Common myeloid progenitor, CD34-positive (primary cell): ENCODE measurements at places on chromosomes 11 and 22.

GRCh38 chr11:118289401-118289800, 15.1 kb upstream of the CD3E start:
- DNase-seq = no peak

- no peak for DNase-seq
These were observed 71.0 kb downstream of the PTPRJ start for GRCh38 chr11:48051217-48051830.

- peak; percentile 39 for DNase-seq
These were observed 650 bp upstream of the MAPK11 start for GRCh38 chr22:50270666-50271394.

DNA sequence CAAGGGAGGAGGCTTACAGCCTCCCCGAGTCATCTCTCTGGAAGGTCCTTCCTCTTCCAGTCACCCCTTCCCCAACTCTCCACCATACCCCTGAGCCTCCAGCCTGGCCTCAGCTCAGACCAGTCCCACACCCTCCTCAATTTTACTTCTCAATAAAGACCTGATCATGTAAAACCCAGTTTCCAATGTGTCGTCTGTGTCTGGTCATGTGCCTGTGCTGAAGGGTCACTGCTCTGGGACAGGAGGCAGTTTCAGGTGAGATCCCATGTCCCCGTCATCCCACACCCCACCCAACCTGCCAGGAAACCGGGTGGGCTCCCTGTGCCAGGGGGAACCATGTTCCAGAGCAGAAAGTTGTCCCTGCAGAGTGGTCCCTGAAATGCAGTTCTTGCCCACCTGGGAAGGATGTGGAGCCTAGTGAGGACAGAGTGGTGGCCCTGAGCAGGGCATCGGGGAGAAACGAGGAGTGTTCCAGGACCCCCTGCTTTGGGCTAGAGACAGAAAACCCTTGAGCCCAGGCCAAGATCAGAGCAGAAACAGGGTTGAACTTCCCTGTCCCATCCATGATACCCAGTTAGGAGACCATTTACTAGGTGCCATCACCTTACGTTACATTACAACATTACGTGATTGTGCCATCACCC, 19.4 kb downstream of the IGLL5 start:
- no peak for DNase-seq

- DNase-seq = peak; percentile 98
These were observed at the start of gene CFL1 for GRCh38 chr11:65857853-65858680. CFL1 (minus strand) TSS chr11:65858180; CDS start chr11:65858099, 81 bp downstream.

DNA sequence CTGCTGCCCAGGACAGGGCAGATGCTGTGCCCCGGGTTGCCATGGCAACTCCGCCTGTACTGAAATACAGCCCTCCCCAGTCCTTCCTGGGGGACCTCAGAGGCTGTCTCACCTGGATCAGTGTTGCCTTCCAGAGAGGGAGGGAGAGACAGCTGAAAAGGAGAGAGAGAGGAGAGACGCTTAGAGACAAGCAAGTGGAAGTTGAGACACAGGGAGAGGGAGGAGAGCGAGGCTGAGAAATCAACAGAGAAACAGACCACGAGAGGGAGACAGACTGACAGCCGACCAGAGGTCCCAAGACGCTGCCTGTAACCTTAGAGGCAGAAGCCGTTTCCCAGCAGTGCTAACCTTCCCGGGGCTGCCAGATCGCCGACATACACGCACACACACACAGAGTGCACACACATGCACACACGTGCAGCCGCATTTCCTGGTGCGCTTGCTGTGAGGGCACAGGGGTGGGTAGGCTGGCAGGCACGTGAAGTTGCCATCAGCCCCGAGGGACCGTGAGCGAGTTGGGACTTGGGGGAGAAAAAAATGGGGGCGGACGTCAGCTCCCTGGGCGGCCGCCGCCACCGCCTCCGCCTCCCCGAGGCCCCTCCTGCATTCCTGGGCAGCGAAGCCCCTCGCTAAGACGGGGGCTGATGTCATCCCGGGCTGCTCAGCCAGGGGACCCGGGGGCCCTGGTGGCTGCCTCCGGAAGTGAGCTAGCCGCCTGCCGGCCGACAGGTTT, 88.6 kb upstream of the CRYBB3 start:
- peak; percentile 83 for DNase-seq

- no peak for DNase-seq
These were observed 72.5 kb downstream of the FBLN1 start for GRCh38 chr22:45575173-45575572.

GRCh38 chr11:44601471-44602370, 36.3 kb downstream of the CD82 start:
- peak; percentile 37 for DNase-seq

- no peak for DNase-seq
These were observed 1.0 kb upstream of the GLB1L2 start for GRCh38 chr11:134330611-134331353.

GRCh38 chr11:116840224-116840745, 2.9 kb upstream of the APOA1 start:
- DNase-seq = peak; percentile 45

DNA sequence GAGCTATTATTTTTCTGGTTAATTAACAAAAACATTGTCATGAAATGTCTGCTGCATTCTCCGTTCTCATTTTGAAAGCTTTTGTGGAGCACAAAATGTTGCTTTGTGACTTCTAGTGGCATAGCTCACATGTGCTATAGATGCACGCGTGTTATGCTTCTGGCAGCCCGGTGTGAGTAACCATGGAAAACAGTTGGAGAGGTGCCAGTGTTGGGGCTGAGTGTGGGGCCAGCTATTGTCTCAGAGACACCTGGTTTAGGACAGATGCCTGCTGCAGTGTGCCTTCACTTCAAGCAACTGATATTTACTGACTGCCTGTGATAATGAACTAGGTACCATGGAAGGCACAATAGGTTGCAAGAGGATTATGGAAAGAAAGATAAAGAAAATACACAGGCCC, 760.6 kb downstream of the NTM start:
- DNase-seq = no peak

DNA sequence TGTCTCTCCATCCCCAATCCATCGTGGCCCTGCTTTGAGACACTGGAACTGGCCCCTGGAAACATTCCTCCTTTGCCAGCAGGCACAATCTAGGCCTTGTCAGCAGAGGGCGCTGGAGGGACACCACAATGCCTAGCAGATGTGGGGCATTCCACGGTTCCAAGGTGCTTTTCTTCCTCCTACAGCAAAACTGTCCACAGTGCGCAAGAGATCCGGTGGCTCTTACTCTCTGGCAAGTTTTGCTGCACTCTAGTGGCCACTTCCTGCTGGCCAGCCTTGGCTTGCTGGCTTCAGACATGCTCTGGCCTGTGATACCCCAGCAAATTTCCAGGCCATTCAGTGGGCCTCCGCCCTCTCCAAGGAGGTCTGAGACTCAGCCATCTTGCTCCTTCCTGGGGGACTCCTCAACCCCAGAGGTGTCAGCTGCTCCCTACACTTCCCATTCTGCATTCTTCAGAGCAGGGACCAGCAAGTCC, 17.1 kb upstream of the RBM4B start:
- DNase-seq = peak; percentile 93

DNA sequence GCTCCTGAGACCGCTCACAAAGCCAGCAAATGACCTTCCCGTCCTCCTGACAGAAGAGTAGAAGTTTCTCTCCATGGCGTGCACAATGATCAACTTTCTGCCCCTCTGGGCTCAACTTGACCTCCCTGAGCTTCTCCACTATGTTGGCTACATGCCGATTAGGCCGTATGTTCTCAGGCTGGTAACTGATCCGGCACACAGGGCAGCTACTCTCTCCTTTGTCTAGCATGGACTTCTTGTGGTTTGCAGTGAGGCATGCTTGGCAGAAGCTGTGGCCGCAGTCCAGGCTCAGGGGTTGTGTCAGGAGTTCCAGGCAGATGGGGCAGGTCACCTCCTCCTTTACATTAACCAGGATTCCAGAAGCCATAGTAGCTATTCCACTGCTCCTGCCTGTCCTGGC, 5.1 kb downstream of the TRIM5 start:
- no peak for DNase-seq

DNA sequence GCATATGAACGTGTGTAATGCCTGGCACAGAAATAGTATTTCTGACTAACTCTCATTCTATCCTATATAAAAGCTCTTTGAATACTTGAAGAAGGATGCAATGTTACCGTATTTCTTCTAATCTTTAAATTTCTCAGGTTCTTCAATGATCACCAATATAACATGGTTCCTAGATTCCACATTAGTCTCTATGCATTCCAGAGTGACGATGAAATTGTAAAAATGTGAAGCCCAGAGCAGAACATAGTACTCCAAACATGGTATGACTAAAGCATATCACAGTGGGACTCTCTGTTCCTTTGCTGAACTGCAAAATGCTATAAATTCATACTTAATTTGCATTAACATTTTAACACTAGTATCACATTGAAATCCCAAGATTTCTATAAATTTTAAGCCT, 877.6 kb upstream of the CHORDC1 start:
- DNase-seq = no peak

- DNase-seq = no peak
These were observed 4.5 kb downstream of the CD44 start for GRCh38 chr11:35143297-35144135.

DNA sequence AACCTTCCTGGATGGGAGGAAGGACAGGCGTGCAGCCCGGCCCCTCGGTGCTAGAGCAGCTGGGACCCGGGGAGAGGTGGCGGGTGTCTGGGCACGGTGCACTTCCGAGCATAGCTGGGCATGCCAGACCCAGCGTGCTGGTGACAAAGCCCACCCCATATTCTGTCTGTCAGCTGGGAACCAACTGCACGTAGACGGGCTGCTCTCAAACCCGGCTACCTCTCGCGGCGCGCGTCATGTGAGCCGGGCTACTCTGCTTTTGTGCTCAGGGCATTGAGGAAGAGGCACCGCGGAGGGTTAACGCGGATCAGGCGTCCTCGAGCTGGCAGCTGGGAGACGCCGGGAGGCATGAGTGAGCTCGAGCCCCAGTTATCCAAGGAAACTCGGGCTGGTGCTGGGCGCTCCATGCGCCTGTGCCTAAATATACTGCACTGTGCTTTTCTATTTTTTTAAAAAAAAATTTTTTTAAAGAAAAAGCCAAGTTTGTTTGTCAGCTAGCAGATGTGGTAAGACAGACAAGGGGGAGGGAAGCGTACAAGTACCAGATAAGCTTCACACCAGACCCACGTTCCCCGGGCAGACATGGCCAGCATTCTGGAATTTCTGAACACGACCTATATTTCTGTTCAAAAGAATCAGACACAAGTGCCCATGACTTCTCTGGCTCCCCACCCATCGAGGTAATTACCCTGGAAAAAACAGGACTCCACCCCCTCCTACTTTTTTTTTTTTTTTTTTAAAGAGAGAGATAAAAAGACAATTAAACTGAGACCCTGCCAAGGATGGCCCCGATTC, 425.6 kb downstream of the SHANK2 start:
- peak; percentile 31 for DNase-seq

- no peak for DNase-seq
These were observed 63.3 kb downstream of the ADAMTS15 start for GRCh38 chr11:130511765-130512164.

DNA sequence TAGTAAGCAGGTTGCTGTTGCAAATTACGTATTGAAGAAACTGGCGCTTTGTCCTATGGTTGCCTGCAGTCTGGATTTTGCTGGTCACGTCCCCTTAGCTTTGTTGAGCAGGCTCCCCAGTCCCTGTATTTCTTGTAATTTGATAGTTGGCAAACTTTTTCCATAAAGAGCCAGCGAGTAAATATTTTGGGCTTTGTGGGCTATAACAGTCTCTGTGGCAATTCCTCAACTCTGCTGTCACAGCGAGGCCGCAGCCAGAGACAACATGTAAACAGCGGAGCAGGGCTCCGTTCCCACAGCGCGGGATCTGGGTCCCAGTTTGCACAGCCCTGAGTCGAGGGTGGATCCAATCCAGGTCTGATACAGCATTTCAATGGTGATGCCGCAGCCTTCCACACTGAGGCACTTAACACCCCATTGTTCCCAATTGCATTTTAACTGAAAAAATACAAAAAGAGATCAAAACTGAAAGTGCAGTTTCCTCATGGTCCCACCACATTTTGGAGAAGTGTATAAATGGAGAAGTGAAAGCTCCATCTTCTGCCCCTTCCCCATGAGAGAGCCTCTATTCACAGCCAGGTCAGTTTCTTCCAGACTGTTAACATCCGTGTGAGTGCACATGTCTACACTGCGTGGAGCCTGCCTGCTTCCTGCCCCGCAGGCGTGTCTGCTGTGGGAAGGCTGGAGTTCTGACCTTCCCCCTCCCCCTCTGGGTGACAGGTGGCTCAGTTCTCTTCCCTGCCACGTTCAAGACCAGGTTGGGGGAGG, 89.1 kb downstream of the RPS6KA4 start:
- peak; percentile 84 for DNase-seq

GRCh38 chr11:100981196-100981824, 148.3 kb downstream of the PGR start:
- DNase-seq = no peak
